Inflammatory macrophage (primary cell): ENCODE measurements at places on chromosomes 16 and 17.

DNA sequence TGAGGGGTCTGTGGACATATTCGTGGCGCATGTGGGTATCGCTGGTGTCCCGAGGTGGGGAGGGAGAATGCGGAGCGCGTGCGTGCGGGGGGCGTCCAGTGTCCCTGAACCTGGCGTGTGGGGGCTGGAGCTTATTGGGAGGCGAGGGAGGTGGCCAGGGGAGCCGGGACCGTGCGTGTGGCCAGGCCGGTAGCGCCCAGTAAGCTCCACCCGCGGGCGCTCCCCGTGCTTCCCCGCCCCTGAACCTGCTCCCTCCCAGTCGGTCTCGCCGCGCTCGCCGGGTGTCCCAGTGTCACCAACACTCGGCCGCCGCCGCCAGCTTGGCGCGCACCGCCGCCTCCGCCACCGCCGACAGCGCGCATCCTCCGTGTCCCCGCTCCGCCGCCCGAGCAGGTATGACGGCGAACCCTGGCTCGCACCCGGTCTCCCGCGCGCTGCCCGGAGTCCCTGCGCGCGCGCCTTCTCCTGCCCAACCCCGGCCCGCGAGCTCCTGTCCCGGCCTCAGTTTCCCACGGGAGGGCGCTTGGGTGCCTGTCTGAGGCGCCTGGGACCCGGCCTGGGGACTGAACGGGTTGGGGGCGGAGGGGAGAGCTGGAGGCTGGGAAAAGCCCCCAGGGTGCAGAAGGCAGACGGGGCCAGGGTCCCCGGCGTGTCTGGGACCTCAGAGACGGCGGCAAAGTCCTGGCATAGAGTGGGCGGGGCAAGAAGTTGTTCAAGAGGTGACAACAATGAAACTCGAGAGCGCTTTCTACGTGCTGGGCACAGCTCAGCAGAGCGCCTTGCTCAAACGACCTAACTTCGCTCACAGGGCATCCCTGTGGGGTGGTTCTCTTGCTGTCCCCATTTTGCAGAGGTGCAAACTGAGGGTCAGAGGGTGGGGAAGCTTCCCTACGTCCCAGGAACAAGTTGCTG is at the start of gene SCNN1B:
SCNN1B (plus strand) TSS at position 258 of the 912 bp plus-strand sequence. CDS start 46,298 bp downstream, outside the sequence.
- DNase-seq = no peak

DNA sequence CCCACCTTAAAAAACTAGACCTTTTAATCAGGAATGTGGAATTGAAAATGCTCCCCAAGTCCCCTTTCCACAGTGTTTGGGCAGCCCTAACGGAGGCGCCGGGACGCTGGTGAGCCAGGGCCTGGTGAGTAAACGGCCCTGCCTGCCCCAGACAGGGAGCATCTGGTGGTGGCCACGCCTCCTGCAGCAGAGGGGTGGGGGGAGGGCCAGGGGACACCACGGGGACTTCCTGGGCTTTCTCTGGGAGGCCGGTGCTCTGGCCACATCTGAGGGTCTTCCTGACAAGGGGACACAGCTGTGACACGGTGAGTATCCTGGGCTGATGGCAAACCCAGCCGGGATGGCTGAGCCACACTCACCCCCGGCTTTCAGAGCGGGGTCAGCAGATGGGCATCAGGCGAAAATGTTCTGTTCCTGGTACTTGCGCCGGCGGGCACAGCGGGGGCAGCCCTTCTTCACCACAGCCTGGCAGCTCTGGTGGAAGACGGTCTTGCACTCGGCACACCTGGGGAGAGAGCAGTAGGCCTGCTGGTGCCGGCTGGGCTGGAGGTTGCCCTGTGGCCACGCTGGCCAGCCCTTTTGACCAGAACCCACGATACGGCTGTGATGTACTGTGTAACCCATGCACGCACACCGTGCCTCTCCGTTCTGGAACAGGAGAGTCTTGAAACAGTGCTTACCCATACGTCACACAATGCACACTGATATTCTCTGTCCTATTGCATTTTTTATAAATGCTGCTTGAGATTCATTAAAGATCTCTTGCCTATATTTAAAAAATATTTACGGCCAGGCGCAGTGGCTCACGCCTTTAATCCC is 5.0 kb upstream of the ARHGAP27 start:
- DNase-seq = no peak

- no peak for DNase-seq
Observed at GRCh38 chr16:83335076-83335475, 472.7 kb upstream of the HSBP1 start.

DNA sequence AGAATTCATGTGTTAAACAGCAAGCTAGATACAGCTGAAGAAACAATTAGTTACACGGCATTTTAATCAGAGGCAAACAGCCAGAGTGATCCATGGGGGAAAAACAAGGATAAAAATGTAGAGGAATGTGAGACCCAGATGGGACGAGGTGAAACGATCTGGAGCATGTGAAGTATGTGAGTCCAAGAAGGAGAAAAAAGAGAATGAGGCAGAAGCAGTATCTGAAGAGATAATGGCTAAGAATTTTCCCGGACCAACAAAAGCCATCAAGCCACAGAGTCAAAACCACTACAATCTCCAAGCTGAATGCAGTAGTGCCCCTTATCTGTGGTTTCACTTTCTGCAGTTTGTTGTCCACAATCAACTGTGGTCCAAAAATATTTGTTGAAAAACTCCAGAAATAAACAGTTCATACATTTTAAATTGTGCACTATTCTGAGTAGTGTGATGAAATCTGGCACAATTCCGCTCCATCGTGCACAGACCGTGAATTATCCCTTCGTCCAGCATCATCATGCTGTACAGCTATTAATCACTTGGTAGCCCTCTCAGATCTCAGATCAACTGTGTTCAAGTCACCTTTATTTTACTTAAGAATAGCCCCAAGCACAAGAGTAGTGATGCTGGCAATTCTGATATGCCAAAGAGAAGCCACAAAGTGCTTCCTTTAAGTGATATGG is 18.8 kb downstream of the MYH10 start:
- no peak for DNase-seq

- DNase-seq = no peak
Observed at GRCh38 chr16:31196324-31197088, 6.1 kb downstream of the PYCARD start.
